Activated T-helper 17 cell treated with anti-CD3 and anti-CD28 coated beads, Interleukin-2, amount 50 U/mL, for 72 hours (primary cell): ENCODE measurements at places on chromosomes 2 and 18. TPM values are rescaled to one million over a fixed set of nuclear protein-coding genes. Genes with fewer than 3 reads are reported as not detected.

DNA sequence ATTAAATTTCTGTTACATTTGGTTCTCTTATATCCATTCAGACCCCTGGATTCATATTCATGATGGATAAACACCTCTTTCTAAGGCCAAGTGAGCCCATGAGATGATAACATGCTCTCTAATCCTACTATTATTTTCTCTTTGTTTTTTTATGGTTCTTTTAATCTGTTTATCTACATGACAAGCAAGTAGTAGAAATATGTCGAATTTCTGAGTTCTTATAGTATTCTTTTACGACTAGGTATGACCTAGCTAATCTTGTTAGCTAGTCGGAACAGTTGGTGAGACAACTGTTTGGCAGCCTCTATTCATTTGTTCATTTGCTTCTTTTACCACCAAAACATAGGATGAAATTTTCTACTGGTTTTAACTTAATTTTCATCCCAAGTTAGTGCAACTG lies 98.1 kb upstream of the SCG2 start:
- no peaks in the 10 kb centered on the region for H3K4me1 ChIP-seq
- H3K27me3 ChIP-seq = peaks cover 24% of the 10 kb centered on the region
- no peaks in the 10 kb centered on the region for H3K36me3 ChIP-seq
- H3K4me3 ChIP-seq = no peak overlapping the region

Gene ACTG2
- not detected for total RNA-seq

Gene AP1S3
- total RNA-seq = 6.3 TPM

DNA sequence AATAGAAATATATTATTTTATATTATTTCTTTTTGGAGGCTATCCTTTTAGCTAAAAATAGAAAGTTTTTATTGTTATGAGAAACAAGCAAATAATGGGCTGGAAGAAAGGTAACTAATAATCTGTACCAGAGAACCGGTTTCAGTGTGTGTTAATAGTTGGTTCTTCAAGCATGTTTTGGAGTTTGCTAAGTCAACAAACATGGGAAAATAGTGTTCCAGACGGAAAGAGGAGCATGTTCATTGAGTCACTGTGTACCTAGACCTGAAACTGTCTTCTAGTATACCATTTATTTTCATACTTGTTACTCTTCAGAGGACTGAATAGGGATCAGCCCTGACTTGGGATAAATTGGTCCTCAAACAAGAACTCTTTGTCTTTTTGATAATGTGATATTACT lies 134.5 kb upstream of the CWC22 start:
- H3K4me3 ChIP-seq = no peak overlapping the region
- H3K27me3 ChIP-seq = no peaks in the 10 kb centered on the region
- H3K36me3 ChIP-seq = no peaks in the 10 kb centered on the region
- H3K4me1 ChIP-seq = no peaks in the 10 kb centered on the region
- H3K27ac ChIP-seq = no peak overlapping the region
- no peak for ATAC-seq

- H3K36me3 ChIP-seq = no peaks in the 10 kb centered on the region
- H3K4me3 ChIP-seq = no peak overlapping the region
- no peak overlapping the region for H3K27ac ChIP-seq
- ATAC-seq = no peak
Measured at GRCh38 chr2:98395977-98396376, 48.7 kb upstream of the INPP4A start.

Gene TSHZ1
- 9.6 TPM for total RNA-seq

- H3K27me3 ChIP-seq = no peaks in the 10 kb centered on the region
- H3K4me3 ChIP-seq = no peak overlapping the region
- ATAC-seq = peak; percentile 90
- no peaks in the 10 kb centered on the region for H3K4me1 ChIP-seq
- H3K36me3 ChIP-seq = no peaks in the 10 kb centered on the region
Measured at GRCh38 chr18:45817543-45817942, 7.9 kb upstream of the SIGLEC15 start.

Gene CYP26B1
- total RNA-seq = 0.05 TPM

GRCh38 chr2:229701716-229702115 lies 12.6 kb downstream of the DNER start:
- ATAC-seq = no peak
- H3K27me3 ChIP-seq = peaks cover 30% of the 10 kb centered on the region
- H3K4me3 ChIP-seq = no peak overlapping the region
- H3K27ac ChIP-seq = no peak overlapping the region
- no peaks in the 10 kb centered on the region for H3K4me1 ChIP-seq

Gene FAM110C
- total RNA-seq = 23.6 TPM

DNA sequence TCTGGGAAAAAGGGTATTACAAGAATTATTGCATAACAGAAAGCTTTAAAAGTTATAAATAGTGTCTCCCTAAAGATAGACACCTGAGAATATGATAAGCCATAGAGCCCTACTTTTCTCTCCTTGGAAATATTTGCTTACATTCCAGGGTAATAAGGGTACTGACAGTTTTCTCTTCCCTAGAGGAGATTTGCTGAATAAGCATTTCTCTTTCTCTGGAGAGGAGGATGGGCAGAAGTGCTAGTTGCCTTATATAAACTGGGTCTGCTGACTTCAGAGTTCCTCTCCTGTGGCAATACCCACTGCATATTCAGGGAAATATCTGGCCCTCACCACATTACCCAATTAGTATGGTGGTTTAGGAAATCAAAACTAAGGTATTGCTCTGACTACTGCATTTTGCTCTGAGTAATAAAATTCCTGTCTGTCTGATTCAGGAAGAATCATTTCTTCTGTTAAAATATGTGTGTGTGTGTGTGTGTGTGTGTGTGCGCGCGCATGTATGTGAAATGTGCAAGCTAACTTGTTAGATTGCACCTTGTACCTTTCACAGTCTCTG lies 1391.3 kb downstream of the DSC3 start:
- no peaks in the 10 kb centered on the region for H3K4me1 ChIP-seq
- ATAC-seq = no peak
- no peaks in the 10 kb centered on the region for H3K36me3 ChIP-seq
- H3K4me3 ChIP-seq = no peak overlapping the region
- H3K27me3 ChIP-seq = no peaks in the 10 kb centered on the region

DNA sequence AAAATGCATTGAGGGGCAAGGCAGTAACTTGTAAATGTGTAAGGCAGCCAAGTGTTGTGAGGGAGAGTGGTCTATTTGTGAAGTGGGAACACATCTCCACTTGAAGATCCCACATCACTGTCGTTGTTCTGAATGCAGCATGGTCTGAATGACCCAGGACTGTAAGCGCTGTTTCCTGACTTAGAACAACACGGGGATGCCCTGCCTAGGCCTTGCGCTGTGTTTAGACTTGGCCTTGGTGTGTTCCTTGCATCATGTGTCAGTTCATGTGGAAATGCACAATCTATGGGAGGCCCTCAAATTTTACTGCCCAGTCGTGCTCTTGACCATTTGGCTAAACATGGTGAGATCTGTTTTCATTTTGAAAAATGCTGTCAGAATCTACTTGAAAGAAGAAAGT lies 205.1 kb downstream of the SOX11 start:
- H3K36me3 ChIP-seq = no peaks in the 10 kb centered on the region
- no peak overlapping the region for H3K27ac ChIP-seq
- ATAC-seq = no peak
- H3K27me3 ChIP-seq = no peaks in the 10 kb centered on the region
- H3K4me3 ChIP-seq = no peak overlapping the region

DNA sequence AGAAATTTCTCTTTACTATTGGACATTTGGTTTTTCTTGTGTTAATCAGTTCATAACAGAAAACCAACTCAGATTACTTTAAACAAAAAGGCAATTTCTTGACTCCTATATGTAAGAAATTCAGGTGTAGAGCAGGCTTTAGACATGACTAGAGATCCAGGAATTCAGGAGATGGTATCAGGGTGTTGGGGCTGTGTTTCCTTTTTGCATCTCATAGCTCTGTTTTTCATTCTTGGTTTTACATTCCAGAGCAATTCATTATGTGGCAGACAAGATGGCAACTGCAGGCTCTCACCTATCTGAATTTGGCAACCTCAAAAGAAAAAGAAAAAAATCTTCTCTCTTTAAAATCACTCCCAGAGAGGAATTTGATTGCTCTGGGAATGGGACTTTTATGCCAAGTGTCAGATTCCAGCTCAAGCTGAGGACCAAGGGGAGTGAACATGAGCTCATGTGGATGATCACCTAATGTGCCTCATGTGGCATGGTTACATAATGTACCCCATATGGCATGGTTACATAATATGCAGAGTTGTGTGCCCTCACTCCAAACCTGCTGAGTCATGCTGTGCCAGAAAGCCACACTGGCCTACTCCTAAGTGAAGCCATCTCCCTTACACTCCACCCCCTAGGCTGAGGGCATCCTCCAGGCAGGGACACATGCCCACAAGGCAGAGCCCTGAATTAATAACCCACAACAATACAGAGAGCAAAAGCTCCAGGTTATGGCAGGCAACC lies 282.7 kb downstream of the MBD2 start:
- H3K4me3 ChIP-seq = no peak overlapping the region
- no peaks in the 10 kb centered on the region for H3K4me1 ChIP-seq
- no peak for ATAC-seq
- H3K36me3 ChIP-seq = no peaks in the 10 kb centered on the region
- peaks cover 5% of the 10 kb centered on the region for H3K27me3 ChIP-seq

GRCh38 chr2:136162438-136162837 lies 44.5 kb upstream of the CXCR4 start:
- no peaks in the 10 kb centered on the region for H3K27me3 ChIP-seq
- H3K4me3 ChIP-seq = no peak overlapping the region
- ATAC-seq = no peak
- H3K4me1 ChIP-seq = peaks cover 9% of the 10 kb centered on the region

DNA sequence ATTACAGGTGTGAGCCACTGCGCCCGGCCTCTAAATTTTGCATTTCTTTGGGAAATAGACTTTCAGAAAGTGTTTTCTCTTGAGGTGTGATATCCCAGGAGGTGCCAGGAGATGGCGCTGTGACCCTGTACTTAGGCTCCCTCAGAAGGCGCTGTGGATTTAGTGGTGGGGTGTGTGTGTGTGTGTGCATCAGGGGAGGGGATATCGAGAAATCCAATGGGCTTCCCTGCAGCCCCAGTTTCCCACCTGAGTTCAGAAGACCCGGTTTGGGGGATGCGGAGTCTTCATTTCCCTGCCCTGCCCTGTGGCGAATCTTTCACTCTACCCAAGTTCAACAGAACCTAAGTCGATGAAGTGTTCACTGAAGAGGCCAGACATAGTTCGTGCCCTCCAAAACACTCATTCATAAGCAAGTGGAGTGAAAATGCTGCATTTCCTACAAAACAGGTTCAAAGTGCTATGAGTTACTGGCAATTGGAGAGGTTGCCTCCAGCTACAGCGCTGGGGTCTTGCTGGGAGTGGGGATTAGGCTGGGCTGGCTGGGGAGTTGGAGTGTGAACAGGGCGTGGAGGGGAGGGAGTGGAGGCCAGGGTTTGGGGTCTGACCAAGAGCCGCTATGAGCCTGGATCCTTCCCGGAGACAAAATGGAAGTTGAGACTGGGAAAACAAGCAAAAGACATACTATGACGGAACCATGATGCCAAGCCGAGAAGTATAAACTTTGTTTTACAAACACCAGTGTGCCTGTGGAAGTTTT lies 6.5 kb upstream of the WNT6 start:
- peaks cover 54% of the 10 kb centered on the region for H3K27me3 ChIP-seq
- no peaks in the 10 kb centered on the region for H3K36me3 ChIP-seq
- no peak overlapping the region for H3K4me3 ChIP-seq
- H3K27ac ChIP-seq = no peak overlapping the region

Gene KCNF1
- not detected for total RNA-seq

DNA sequence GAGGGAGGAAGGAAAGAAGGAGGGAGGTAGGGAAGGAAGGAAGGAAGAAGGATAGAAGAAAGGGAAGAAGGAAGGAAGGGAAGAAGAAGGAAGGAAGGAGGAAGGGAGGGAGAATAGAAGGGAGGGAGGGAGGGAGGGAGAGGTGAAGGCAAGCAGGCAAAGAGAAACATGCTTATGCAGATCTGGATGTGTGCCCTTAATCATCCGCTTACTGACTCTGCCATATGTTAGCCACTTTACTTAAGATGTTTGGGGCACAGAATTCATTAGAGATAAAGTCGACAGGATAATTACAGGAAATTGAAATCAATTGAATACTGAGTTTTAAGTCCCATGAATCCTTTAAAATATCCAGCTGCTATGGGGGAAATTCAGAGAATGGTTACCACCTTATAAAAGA lies 334.2 kb downstream of the GRB14 start:
- H3K4me3 ChIP-seq = no peak overlapping the region
- H3K36me3 ChIP-seq = no peaks in the 10 kb centered on the region
- no peaks in the 10 kb centered on the region for H3K27me3 ChIP-seq
- no peaks in the 10 kb centered on the region for H3K4me1 ChIP-seq
- no peak for ATAC-seq
- H3K27ac ChIP-seq = no peak overlapping the region

Gene FSIP2
- 0.30 TPM for total RNA-seq

DNA sequence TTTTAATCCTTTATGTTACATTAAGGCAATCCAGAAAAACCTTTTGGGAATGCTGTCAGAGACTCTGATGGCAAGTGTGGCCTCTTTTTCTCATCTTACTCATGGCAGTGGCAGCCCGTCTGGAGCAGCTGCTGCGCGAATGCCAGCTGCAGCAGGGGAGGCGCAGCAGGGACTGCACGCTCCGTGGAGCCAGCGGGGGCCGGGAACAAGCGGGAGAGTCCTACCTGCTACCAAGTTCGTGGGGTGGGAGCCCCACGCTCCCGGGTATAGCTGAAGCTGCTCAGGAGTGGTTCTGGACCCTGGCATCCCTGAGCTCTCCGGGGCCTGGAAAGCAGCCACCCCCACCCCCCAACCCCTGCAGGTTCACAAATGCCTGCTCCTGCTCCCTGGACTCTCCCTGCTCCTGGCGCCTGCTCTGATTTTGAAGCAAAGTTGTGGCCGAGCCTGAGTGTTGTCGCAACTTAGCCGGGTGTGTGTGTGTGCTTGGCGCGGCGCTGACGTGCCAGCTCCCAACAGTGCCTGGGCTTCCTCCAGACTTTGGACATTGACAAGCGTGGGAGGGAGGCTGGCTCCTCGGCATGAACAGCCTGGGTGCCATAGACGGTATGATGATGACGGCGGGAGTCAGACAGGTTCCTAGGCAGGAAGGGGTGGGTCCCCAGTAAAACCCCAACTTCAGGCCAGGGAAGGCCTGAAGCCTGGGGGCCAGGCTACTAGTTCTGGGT lies 21.7 kb downstream of the TMX3 start:
- peaks cover 91% of the 10 kb centered on the region for H3K36me3 ChIP-seq
- peaks cover 6% of the 10 kb centered on the region for H3K4me1 ChIP-seq
- no peaks in the 10 kb centered on the region for H3K27me3 ChIP-seq
- no peak for ATAC-seq

GRCh38 chr2:186503827-186504606 lies 18.0 kb downstream of the ZC3H15 start:
- no peak overlapping the region for H3K4me3 ChIP-seq
- ATAC-seq = no peak
- no peaks in the 10 kb centered on the region for H3K27me3 ChIP-seq
- peaks cover 100% of the 10 kb centered on the region for H3K36me3 ChIP-seq
- no peak overlapping the region for H3K27ac ChIP-seq

DNA sequence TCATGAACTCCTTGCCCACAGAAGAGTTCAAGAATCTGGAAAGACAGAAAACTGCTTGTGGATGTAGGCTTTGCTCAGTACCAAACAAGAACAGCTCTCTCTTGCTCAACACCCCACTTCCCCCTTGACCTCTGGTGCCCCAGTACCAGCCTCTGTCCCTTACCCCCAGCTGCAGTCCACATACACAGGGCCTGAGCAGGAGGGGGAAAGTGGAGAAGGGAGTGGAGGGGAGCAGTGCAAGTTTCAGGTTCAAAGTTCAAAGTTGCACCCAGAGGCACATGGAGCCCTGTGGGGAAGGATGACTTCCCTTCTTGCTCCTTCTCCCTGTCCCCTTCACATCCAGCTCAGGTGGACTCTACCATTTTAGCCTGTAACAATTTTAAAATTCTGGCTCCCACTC lies 61.1 kb upstream of the LPIN2 start:
- peaks cover 4% of the 10 kb centered on the region for H3K4me1 ChIP-seq
- no peak for ATAC-seq
- H3K4me3 ChIP-seq = no peak overlapping the region
- H3K27me3 ChIP-seq = no peaks in the 10 kb centered on the region
- H3K27ac ChIP-seq = no peak overlapping the region
- no peaks in the 10 kb centered on the region for H3K36me3 ChIP-seq
